ENCODE measurements at places on chromosomes 3 and 15.

DNA sequence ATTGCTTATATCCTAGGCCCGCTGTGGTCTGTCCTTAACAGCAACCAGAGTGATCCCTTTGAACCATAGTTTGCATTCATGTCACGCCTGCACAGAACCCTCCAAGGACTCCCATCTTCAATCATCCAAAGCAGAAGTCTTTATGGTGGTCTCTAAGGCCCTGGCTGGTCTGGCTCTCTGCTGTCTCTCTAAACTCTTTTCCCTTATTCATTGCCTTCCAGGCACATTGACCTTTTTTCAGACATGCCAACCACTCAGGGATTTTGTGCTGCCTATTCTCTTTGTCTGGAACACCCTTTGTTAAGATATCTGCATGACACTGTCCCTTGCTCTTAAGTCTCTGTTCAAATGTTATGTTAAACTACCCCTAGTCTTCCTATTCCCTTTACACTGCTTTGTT is 21.9 kb upstream of the ZBTB47 start:
- DNase-seq: no peak

DNA sequence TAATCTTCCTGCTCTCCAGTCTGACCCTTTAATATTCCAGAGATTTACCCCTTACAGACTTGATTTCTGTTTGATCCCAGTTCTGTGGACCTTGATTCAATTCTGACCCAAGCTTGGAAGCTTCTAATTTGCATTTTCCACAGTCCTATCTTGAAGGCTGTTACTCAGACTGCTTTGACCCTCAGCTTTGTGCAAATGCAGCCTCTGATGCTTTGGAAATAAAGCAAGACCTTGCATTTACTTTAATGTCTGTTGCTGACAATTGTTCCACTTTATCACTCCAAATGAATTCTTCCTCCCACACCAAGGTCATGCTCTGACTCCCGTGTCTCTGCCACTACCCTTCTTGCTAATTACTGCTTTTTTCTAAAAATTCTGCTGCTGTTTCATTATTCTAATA is 886.0 kb downstream of the TUSC7 start:
- DNase-seq: no peak

DNA sequence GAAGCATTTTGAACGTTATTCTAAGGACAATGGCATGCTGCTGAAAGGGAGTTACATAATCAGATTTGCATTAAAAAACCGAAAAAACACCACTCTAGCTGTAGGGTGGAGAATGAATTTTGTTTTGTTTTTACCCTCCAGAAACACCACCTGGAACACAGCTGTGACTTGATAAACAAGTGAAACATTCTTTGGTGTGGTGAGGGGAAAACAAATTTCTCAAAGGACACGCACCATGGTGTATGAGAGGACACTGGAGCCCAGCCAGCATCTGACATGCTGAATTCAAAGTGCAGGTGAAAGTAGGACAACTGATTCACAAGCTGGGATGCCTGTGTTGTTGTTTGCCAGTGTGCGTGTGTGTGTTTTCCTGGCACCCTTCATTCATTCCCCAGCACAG is 554.5 kb upstream of the TBL1XR1 start:
- DNase-seq: no peak

GRCh38 chr3:184175981-184176376 is 1.3 kb downstream of the AP2M1 start:
- no peak for DNase-seq

GRCh38 chr3:112074616-112075497 is 11.3 kb upstream of the C3orf52 start:
- DNase-seq: no peak

DNA sequence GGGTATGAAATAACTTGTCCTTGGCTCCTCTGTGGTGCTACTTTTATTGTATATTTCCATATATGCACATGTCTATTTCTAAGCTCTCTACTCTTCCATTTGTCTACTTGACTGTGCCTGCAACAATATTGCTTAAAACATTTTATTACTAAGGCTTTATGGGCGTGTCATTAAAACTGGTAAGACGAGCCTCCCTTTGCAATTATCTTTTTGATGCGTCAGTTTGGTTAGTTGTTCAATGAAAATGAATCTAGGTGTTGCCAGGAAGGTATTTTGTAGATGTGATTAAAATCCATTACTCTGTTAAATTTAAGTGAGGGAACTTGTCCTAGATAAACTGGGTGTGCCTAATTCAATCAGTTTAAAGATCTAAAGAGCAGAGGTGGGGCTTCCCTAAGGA is 12.9 kb upstream of the TRA2B start:
- DNase-seq: no peak

DNA sequence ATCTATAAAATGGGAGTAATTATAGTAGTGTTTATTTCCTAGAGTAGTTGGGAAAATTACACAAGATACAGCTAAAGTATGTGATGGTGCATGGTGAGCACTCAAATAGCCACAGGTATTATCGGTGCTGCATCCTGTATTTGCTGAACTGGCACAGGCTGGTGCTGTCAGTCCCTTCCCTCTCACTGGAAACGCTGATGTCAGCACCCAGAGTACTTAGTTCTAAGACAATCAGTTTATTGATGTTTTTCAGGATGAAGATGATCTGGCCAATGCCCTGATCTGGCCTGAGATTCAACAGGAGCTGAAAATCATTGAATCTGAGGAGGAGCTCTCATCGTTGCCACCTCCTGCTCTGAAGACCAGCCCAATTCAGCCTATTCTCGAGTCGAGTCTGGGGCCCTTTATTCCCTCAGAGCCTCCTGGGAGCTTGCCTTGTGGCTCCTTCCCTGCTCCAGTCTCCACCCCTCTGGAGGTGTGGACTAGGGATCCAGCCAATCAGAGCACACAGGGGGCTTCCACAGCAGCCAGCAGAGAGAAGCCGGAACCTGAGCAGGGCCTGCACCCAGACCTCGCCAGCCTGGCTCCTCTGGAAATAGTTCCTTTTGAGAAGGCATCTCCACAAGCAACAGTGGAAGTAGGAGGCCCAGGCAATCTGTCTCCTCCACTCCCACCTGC is 49.7 kb downstream of the TMEM39A start:
- DNase-seq: no peak

GRCh38 chr3:85483986-85484385 is 525.2 kb downstream of the CADM2 start:
- no peak for DNase-seq

DNA sequence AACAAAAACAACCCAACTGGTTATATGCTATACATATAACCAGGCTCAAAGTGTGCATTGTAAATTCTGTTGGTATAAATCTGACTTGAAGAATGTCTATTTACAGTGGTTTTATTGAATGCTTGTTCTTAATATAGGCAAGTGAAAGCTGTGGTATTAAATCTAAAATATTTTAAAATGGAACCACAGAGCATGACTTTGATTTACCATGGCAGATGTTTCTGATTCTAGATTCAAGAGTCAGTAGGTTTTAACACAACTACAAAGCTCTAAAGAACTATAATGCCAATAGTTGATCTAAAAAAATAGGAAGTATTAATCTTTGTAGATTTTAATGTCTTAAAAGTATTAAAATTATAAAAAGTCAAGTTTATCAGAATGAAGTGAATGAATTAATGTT is 141.9 kb upstream of the PLSCR5 start:
- no peak for DNase-seq

DNA sequence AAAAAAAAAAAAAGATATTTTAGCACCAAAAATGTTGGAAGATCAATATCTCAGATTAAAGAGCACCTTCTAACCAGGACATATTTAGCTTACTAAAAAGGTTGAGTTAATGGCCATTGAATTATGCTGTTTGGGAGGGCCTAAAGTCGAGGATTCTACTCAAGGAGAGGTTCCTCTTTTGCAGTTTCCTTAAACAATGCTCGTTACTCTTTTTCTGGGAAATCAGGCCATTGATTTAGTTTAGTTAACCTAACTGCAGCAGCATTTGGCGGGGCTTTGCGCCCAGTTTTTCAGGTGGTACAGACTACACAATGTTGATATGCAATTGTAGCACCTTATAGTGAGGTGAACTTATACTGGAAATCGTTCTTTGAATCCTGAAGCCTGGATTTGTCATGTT is 6.8 kb downstream of the ABHD2 start:
- no peak for DNase-seq

- DNase-seq: no peak
These were observed 280.1 kb upstream of the RASGRP1 start for GRCh38 chr15:38844736-38845135.

DNA sequence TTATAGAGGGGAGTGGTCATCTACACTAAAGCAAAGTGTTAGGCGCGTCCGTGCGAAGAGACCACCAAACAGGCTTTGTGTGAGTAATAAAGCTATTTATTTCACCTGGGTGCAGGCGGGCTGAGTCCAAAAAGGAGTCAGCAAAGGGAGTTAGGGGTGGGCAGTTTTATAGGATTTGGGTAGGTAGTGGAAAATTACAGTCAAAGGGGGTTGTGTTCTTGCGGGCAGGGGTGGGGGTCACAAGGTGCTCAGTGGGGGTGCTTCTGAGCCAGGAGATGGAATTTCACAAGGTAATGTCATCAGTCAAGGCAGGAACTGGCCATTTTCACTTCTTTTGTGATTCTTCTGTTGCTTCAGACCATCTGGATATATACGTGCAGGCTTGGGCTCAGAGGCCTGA is 47.1 kb downstream of the OIP5 start:
- no peak for DNase-seq

- no peak for DNase-seq
These were observed 56.8 kb downstream of the SETMAR start for GRCh38 chr3:4359805-4360502.

- no peak for DNase-seq
These were observed 439.8 kb upstream of the IL12A start for GRCh38 chr3:159548675-159549335.

- DNase-seq: no peak
These were observed 78.3 kb downstream of the TFRC start for GRCh38 chr3:196003611-196004010.

DNA sequence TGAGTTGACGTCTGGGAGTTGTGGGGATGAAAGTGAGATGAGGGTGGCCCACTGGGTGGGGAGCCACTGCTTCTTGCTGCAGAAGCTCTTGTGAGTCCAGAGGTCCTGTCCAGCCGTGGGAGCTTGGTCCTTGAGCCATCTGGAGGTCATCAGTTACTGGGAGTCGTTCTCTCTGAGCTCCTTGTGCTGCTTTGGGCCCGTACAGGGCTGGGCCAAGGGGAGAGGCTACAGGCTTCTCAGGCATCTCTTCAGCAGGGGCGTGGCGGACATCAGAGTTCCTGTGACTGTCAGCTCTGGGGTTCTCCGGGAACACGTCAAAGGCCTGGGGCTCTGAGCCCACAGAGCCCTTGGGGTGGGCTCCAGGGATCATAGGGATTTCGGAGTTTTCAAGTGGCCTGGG is 2.6 kb downstream of the PRRT3 start:
- no peak for DNase-seq

DNA sequence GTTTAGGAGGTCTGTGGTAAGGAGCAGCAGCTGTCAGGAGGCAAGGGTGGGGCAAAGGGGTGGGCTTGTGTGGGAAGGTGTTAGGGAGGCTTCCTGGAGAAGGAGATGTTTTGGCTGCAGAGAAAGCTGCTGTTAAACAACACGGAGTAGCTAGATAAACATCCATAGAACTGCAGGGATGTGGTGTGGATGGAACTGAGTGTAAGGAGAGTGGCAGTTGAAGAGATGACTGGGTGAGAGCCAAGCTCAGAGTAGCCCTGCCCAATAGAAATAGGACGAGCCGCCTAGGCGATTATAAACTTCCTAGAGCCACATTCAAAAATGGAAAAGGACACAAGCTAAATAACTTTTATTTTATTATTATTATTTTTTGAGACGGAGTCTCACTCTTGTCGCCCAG is 19.9 kb downstream of the RPLP1 start:
- no peak for DNase-seq

DNA sequence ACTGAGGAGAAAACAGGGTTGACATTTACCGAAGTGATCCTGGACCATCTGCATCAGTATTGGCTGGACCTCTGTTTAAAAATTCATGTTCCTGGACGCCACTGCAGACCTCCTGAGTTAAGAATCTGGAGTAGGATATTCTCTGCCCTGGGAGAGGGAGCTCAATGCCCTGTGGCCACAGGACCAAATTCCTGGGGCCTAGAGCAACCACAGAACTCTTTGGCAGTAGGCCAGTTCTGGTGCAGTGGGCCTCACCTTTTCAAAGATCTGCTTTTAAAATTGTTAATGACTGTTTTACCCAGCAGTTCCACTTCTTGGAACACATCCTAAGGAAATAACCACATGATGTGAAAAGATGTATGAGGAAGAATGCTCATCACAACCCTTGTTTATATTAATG is 133.3 kb upstream of the ADPGK start:
- no peak for DNase-seq

- DNase-seq: no peak
These were observed 17.4 kb downstream of the MFSD1 start for GRCh38 chr3:158819282-158819681.

- DNase-seq: no peak
These were observed 52.2 kb downstream of the SEMA5B start for GRCh38 chr3:122975163-122975923.

DNA sequence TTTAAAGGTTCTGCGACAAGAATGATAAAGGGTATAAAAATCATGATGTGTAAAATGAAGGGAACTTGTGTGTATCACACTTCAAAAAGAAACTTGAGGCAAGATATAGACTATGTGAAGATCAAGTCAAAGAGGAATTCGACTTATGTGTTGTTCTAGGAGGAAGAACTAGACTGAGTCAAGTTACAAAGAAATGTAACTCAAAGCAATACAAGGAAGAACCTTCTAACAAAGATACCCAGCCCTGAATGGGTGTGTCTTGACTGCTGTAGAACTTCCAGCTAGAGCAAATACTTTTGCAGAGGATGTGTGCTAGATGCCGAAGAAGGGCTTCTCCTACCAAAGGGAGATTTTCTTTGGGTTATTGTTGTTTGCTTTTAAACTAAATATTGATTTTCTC is 2.4 kb downstream of the SLC49A4 start:
- DNase-seq: no peak

GRCh38 chr3:114619771-114620170 is 325.9 kb downstream of the TIGIT start:
- no peak for DNase-seq

DNA sequence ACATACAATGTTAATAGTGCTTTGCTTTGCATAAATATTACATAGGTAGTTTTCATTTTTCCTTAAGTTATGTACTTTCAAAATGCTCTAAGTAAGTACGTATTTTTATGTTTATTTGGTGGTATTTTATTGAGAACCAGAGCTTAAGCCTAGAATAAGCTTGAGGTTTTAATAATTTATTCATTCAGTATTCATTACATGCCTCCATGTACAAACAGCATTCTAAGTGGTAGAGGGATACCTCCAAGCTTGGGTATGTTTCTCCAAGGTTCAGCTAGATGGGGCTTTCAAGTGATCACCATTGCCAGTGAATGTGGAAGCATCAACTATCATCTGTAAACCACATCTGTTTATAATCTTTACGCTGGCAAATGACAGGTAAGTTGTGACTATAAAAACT is 52.3 kb downstream of the PEAK1 start:
- DNase-seq: no peak

- DNase-seq: no peak
These were observed 111.0 kb upstream of the FRMD4B start for GRCh38 chr3:69496856-69497255.
